ENCODE measurements at places on chromosomes 13 and 19.
A peak's percentile ranks its signal among the peaks of the same experiment; 100 is the strongest.

GRCh38 chr13:80988391-80989151, 647.6 kb upstream of the SPRY2 start:
- no peak for DNase-seq

DNA sequence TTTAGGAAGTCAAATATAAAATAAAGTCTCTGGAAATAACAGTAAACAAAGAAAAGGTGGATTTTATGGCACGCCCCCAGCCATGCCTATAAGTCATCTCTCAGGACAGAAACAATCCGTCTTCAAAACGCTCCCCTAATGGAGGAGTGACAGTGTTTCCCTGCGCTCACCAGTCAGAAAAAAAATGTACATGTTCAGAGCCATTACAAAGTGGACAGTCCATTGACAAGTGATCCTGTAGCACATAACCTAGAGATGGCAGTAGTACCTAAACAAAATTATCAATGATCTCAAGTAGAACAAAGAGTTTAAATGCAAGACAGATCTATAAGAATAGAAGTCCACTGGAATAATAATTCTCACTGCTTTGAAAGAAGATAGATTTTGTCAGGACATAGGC, 891.7 kb upstream of the MIR17HG start:
- no peak for DNase-seq

DNA sequence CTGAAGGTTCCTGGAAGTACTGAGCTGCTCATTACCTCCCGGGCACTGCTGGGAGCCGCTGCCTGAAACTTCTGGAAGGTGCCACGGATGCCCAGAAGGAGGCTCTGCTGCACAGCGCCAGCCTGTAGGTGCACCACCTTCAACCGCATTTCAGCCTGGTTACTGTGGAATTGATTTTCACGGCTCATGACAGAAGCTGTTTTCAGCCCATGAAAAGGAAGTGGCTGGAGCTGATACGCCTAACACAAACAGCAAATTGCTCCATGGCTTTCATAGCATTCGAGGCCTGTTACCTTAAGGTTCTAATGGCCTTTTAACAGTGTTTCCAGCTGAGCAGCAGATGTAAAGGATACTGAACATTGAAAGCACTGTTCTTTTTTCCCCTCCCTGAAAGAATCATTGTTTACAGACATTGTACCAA, 22.0 kb downstream of the GPC6 start:
- DNase-seq, result peak; percentile 84

DNA sequence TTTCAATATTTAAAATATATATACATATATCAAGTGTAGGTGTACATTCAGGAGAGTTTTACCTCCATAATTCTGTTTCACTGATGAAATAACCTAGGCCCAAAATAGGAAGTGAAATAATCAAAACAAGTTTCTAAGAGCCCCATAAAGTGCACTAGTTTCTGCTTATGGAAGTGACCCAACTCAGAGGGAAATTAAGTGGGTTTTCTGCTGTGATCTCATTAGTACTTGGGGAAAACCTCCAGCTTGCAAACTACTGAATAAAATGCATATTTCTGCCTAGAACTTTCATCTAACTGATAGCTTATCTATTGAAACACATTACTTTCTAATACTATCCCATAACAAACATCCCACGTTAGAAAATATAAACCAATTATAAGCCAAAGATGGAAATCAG, 45.4 kb upstream of the MIR17HG start:
- no peak for DNase-seq

DNA sequence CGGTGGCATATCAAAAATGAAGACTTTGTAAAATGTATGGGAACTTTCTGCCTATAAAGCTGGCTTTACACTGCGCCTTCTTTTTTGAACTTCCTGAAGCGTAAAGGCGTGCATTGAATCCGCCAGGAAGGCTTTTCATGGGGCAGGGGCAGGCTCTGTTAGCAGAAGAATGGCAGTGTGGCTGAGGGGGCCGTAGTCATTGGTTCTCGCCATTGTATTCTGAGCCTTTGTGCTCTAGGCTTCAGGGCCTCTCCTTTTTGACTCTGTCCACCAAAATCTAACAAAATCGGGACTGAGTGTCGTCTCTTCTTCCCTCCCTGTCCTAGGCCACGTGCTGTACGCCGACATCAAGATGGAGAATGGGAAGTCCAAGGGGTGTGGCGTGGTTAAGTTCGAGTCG, 14.1 kb downstream of the PRAM1 start:
- no peak for DNase-seq

DNA sequence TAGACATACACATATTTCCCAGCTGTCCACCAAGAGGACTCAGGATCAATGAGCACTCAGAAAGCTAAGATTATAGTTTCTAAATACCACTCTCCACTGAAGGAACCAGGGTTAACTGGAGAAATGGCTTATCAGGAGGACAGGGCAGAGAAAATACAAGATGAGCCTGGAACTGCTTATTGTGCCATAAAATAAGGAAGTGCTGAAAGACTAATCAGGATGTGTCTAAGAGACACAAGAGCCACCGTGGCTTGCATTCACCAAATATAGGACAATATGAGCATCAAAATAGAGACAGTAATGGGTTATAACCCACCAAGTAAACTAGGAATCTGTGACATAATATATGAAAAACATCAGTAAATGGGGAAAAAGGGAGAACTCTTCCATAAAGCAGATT, 32.8 kb downstream of the KLF12 start:
- no peak for DNase-seq

GRCh38 chr19:17821190-17821589, at the start of gene INSL3:
Gene INSL3 (minus strand): TSS chr19:17821519. CDS start chr19:17821506, 13 bp downstream.
- DNase-seq, result no peak

- DNase-seq, result no peak
Measured at GRCh38 chr13:89822467-89822866, 1525.0 kb upstream of the MIR17HG start.

GRCh38 chr19:54201172-54201701, 579 bp downstream of the RPS9 start:
- no peak for DNase-seq

DNA sequence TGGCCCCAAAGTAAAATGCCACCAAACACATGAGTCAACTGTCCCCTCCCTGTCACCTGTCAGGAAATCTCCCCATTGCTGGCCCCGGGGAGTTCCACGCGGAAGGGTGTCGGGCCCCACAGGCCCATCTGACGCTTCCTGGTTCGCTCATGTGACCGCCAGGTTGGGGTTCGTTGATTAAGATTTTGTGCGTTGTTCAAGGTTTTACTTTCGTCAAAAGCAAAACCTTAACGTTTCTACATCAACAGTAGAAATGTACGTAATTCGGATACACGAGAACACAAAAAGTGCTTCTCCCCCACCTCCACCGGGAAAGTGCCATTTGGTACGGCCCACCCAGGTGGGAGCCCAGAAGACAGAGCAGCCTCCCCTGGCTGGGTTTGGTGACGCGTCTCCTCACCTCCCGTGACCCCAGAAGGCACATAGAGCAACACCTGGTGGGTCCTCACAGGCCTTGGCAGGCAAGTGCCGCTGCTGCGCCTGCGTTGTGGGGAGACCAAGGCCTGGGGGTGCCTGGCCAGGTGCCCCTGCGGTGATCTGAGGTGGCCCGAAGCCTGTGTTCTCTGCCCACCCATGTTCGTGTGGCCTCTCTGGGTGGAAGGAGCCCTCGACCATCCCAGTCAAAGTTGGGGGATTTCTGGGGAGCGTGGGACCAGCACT, 161.6 kb downstream of the KDM4B start:
- DNase-seq, result no peak

DNA sequence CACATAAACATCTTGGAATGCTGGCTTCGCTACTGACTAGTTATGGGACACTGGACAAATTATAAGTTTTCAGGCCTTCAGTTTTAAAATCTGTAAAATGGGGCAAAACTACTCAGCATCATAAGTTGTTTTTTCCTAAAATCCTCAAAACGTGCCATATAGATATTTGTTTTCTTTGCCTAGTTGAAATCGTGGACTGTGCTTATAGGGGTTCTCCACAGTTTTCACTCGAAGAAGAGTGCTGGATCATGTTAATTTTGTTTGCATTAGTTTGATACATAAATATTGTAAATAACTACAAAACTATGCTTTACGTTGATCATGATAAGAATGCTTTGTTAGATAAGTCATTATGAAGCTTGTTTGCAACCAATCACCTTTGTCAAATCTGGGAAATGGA, 313.4 kb downstream of the OXGR1 start:
- DNase-seq, result no peak

DNA sequence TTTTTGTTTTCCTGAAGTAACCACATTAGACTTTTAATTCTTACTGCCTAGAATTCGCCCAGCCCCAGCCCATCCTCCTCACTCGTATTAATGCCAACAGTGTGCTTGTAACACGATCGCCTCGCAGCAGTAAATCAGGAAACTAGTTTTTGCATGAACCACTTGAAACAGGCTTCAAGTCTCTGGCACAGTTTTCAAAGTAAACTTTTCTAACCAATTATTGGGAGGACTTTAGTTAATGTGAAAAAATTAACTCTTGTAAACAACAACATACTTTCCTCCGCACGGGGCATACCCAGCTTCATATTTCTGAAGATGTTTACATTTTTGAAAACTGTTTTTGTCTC, 39.2 kb downstream of the TNFRSF19 start:
- peak; percentile 44 for DNase-seq

DNA sequence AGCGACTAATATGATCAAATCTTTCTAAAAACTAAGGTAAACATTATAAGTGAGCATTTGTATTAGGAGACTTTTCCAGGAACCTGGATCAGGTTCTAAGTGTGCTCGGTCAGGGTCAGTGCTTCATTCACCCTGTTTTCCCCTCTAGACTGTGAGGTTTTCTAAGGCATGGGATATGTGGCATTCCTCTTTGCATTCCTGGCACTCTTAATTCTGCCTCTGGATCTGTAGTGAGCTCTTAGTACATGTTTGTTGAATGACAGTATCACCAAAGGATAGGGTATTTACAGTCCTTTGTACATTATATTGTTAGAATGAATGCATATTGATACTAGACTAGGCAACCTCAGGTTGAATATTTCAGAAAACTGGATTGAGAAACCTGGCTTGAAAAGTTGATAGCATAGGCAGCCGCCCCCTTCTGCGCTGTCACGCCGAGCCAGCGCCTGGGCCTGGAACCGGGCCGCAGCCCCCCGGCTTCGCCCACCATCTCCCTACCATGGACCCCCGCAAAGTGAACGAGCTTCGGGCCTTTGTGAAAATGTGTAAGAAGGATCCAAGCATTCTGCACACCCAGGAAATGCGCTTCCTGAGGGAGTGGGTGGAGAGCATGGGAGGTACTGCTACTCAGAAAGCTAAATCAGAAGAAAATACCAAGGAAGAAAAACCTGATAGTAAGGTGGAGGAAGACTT, 156.5 kb downstream of the KCNRG start:
- DNase-seq, result no peak

DNA sequence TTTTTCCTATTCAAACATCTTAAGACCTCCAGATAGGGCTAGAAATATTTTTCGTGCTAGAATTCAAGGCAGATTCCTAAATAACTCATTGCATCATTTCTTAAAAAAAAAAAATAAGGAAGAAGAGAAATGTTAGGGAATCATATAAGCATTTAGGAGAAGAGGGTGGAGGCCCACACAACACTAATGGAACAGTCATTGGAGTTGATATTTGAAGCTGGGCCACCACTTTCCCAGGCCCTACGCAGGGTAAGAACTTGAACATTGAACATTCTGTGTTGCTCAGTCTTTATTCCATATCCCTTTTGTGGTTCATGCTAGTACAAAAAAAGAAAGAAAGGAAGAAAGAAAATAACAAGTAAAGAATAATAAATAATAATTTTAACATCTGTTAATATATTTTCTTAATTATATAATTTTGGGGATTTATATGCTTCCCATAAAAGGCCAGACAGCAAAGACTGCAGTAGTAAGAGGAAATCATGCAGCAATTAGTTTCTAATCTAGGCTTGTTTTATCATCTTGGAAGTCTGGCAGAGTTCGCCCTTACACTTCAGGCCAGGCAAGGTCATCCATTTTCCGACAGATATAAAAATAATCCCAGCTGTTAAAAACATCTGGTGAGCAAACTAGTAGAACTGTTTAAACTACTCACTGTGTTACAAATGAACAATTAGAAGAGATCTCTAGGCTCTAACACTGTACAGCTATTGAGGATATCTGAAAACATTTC, 127.7 kb downstream of the FRY start:
- DNase-seq, result no peak

DNA sequence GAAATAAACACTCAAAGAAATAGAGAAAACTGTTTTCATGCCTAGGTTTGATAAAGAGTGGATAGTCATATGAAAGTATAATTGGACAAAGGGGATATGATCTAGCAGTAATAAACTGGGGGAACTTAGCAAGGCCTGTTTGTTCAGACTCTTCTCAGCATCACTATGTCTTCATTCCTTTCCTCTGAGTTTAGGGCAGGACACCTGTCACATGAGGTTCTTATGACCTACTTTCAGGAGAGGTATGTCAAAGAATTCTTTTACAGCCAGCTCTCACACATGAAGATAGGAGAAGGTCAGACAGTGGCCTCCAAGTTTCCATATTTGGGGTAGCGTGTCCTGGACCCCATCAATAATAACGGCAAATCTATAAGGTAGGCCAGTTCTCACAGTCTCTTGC, 11.4 kb upstream of the RFXAP start:
- no peak for DNase-seq

- peak; percentile 46 for DNase-seq
Measured at GRCh38 chr13:50693727-50694126, 149.8 kb downstream of the DLEU7 start.

DNA sequence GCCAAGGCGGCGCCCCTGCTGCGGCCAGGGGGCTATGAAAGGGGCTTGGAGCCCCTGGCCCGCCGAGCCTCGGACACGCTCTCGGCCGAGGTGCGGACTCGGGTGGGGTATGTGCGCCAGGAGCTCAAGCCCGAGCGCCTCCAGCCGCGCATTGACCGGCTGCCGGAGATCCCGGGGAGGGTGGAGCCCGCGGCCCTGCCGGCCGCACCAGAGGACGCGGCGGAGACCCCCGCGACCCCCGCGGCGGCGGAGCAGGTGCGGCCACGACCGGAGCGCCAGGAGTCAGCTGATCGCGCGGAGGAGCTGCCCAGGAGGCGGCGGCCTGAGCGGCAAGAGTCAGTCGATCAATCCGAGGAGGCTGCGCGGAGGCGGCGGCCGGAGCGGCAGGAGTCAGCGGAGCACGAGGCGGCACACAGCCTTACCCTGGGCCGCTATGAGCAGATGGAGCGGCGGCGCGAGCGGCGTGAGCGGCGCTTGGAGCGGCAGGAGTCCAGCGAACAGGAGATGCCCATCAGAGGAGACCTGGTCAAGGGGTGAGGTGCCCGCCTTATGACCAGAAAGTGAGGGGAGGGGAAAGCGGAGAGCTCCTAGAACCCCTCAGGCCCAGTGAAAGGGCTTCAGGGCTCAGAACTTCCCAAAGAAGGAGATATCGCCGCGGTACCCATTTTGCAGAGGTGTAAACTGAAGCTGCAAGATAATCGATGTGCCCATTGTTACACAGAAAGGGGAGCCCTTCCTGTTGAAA, 8.8 kb upstream of the SHKBP1 start:
- DNase-seq, result no peak

- no peak for DNase-seq
Measured at GRCh38 chr13:27833206-27833605, 40.9 kb downstream of the GSX1 start.

GRCh38 chr19:45409557-45409920, 3.1 kb downstream of the POLR1G start:
- no peak for DNase-seq

- no peak for DNase-seq
Measured at GRCh38 chr13:77398825-77399620, 72.1 kb upstream of the MYCBP2 start.

GRCh38 chr19:54616821-54617560, 13.3 kb upstream of the LILRB1 start:
- no peak for DNase-seq

- DNase-seq, result no peak
Measured at GRCh38 chr19:13669780-13670355, 94.5 kb upstream of the MRI1 start.
